ENCODE measurements at places on chromosomes 4 and X.

DNA sequence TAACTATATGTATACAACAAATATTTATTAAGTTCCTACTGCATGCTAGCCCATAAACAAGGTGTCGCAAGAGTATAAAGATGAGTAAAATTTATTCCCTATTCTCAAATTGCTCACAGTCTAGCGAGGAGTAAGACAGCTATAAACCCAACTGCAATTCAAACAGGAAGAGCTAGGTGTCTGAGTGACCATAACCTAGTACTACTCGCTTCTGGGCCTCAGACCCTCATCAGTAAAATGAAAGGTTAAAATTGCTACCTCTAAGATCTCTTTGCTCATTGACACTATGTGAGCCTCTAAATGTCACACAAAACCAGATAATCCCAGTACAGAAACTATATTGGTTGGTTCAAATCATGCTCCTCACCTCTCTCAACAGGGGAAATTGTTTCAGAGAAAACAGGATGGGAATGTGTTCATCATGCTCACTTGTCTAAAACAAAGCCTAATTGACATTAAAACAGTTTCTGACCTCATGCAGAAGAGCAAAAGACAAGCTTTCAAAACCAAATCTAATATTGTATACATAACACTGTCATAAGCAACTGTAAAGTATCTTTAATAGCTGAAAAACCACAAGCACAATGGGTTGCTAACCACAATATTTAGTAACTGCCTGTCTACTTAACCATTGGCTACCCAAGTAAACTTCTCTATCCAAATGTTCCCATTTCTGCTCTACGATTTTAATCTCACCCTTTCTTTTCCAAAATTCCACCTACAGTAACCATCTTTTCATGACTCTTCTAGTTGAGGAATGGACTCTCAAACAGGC lies 264.6 kb upstream of the FMR1 start:
- DNase-seq, result no peak

DNA sequence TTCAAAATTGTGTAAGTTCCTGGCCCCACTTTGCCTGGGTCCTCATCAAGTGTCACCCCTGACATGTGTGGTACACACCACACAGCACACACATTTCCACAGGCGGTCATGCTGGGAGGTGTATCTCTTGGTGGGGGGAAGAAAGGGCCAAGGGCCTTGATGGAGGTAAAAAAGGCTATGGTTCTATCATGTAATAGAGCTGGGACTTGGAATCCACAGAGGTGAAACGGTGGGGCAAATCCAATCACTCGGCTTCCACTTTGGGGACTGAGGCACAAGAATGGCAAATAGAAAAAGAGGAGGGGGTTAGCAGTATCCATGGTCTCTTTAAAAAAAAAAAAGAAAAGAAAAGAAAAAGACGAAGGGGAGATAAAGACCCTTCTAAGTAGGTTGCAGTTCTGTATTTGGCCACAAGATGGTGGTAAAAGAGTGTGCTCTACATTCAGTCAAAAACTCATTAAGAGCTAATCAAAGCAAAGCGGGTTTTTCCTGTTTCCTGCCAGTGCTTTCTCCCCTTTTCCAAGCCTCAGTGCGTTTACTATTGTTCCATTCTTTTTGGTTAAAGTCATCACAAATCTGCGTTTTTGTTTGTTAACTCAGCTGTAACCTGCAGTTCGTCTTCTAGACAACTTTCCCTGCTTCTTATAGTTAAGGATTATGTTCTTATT lies 37.0 kb upstream of the ATP6AP2 start:
- DNase-seq, result no peak

DNA sequence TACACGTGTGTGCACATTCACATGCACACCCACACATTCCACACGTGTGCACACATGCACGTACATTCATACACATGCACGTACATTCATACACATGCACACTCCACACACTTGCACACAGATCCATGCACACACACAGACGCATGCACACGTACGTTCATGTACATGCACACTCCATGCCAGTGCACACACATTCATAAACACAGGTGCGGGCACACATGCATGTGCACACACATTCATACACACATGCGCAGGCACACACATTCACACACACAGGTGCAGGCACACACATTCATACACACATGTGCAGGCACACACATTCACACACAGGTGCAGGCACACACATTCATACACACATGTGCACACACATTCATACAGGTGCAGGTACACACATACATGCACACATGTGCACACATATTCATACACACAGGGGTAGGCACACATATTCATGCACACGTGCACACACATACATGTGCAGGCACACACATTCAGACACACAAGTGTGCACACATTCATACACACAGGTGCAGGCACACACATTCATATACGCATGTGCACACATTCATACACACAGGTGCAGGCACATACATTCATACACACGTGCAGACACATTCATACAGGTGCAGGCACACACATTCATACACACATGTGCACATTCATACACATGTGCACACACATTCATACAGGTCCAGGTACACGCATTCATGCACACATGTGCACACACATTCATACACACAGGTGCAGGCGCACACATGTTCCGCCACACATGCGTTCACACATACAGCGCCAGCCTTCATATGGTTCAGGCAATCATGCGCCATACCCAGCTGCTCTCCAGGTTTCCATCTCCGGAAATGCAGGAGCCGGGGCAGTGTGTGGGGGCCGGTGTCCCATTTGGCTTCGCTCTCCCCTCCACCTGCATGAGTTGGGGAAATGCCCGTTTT lies 124.8 kb downstream of the HMX1 start:
- DNase-seq, result no peak

DNA sequence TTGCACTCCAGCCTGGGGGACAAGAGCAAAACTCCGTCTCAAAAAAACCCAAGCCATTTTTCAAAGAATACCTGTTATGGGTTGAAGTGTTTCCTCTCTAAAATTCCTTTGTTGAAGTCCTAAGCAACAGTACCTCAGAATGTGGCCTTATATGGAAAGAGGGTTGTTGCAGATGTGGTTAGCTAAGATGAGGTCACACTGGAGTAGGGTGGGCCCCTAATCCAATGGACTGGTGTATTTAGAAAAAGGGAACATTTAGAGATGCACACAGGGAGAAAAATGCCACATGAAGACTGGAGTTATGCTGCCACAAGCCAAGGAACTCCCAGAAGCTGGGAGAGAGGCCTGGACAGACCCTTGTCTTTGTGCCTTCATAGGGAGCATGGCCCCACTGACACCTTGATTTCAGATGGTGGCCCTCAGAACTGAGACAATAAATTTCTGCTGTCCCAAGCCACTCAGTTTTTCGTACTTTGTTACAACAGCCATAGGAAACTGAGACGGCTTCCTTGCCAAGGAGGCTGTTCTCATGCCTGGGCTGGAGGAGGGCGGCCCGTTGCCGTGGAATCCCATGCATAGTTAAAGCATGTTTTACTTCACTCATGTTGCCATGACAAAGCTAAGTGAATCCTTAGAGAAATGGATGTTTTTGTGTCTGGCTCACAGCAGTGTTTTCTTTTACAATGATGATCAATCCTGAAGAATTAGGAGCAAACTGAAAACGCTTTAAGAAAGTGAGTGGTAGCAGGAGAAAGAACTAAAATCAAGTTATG lies 16.5 kb downstream of the TRAPPC2 start:
- no peak for DNase-seq

- DNase-seq, result no peak
Observed at GRCh38 chr4:112185334-112185733, 40.1 kb downstream of the FAM241A start.

All from stimulated activated CD8-positive, alpha-beta memory T cell treated with anti-CD3 and anti-CD28 coated beads, Interleukin-4, amount 100 ng/mL, for 1 hour (primary cell).